Activated CD4-positive, alpha-beta T cell treated with anti-CD3 and anti-CD28 coated beads for 24 hours (primary cell): ENCODE measurements at places on chromosomes 12 and 14.

- DNase-seq = no peak
Observed at GRCh38 chr14:69423279-69423678, 24.8 kb downstream of the SLC39A9 start.

- no peak for DNase-seq
Observed at GRCh38 chr12:131971226-131971625, 21.5 kb downstream of the EP400 start.

DNA sequence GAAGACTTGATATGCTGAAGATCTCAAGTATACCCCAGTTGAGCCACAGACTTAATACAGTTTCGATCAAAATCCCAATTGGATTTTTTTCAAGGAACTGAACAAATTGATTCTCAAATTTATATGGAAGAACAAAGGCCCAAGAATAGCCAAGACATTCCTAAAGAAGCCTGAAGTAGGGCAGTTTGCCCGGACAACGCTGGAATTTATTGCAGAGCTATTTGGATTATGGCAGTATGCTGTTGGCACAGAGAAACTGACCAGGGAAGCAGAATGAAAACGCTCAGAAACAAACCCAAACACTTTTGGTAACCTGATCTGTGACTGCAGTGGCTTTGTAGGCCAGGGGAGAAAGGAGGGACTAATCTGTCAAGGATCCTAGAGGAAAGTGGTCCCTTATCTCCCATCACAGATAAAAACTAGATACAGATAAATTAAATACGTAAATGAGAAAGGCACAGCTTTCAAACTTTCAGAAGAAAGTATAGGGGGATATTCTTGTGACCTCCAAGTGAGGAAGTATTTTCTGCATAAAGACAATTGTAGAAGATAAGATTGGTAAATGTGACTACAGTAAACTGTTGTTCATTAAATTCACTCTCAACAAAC lies 35.9 kb upstream of the GSC start:
- no peak for DNase-seq

- no peak for DNase-seq
Observed at GRCh38 chr14:37088356-37089215, 83.8 kb downstream of the SLC25A21 start.

DNA sequence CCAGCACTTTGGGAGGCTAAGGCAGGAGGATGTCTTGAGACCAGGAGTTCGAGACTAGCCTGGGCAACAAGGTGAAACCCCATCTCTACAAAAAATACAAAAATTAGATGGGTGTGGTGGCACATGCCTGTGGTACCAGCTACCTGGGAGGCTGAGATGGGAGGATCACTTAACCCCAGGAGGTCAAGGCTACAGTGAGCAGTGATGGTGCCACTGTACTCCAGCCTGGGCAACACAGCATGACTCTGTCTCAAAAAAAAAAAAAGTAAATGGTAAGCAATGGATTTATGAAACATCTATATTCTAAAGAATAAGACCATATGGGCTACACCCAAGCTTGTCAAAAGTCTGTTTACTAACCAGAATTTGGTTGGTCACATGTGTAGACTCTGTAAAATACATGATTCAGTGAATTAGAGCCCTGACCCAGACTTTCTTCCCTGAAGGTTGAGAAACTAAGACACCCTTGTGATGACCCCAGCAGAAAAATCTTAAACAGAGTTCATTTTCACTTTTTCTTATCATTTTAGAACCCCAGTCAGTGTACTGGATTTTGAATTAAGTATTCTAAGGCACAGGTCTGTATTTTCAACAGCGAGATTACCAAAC lies 12.1 kb downstream of the FGD6 start:
- DNase-seq = no peak

DNA sequence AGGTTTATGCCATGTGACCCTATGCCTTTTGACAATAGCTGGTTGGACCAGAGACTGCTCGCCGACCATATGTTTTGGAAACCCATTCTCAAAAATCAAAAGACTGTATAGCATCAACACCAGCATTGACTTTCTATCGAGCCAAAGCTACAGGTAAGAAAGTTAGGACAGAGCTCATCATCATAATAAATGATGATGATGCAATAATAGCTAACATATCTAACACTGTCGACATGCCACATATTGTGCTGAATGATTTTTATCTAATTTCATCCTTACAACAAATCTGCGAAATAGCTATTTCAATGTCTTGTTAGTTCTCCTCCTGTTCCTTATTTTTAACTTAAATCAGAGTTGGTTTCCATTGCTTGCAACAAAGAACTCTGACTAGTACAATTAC lies 102.9 kb downstream of the EGLN3 start:
- no peak for DNase-seq

DNA sequence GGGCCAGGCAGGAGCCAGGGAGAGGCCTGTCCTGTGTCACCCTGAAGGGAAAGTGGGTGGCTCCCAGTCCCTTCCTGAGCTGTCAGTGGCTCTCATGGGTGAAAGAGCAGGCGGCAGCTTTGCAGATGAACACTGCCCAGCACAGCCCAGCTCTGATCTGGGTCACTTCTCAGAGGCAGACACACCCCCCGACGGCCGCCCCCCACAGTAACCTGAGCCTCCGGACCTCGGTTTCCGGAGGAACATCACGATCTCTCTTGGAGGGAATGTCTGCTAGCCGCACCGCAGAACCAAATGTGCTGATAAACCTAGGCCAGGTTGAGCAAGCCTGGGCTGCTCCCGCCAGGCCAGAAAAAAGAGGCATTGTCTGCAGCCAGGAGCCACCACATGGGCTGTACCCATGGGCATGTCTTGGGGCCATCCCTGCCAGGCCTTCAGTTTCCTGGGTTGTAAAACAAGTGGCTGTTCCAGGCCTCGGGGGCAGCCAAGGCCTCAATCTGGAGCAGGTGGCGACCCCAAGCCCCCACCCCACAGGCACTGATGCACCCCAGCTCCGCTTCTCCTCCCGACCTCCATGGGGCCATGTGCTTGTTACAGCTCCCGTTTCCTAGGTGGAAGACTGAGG lies 57.6 kb downstream of the NCOR2 start:
- no peak for DNase-seq

DNA sequence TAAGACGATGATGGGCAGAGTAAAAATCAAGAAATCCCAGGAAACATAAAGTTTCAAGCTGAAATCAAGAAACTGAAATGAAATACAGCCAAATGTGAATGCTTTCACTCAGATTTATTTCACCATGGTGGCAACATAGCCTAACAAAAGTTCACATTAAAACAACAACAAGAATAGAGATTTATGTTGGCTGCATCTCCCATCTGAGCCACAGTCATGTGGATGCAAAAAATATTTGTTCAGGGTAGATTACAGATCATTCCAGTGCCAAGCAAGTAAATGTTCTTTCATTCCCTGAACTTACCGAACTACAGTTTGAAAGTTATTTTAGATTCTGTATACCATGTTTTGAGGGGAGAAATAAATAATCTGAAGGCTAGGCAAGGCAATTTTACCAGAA lies 159.9 kb upstream of the TMTC1 start:
- no peak for DNase-seq

DNA sequence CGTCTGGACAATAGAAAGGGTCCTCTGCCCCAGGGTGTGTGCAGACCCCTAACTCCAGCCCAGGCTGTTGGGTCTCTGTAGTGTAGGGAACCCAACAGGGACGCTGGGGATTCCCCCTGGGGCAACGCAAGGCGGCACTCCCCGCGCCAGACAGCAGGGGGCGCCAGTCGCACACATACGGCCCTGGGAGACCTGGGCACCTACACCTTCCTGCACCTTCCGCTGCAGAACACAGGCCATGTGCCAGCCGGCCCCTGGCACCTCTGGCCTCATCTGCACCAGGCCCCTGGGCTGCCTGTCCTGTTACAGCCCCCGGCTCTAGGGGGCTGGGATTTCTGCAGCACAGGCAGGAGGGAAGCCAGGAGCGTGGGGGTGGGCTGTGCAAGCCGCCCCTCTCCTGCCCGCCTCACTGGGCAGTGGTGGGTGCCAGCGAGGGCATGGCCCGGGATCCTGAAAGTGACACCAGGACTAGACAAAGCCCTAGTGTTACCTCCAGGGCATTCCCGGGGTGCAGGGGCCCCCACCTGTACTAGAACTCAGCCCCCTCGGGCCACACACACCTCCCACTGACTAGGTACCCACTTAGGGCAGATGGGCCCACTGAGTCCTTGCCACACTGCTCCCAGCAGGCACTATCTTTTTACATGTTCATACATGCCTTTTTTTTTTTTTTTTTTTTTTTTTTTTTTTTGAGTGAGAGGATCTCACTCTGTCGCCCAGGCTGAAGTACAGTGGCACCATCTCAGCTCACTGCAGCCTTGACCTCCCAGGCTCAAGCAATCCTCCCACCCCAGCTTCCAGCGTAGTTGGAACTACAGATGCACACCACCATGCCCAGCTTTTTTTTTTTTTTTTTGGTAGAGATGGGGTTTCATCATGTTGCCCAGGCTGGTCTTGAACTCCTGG lies 37.5 kb downstream of the CCNK start:
- peak; percentile 83 for DNase-seq

- peak; percentile 84 for DNase-seq
Observed at GRCh38 chr14:65961004-65961403, 525.2 kb upstream of the CCDC196 start.

GRCh38 chr14:73829526-73830431 lies 21.9 kb upstream of the PTGR2 start:
- peak; percentile 15 for DNase-seq

- no peak for DNase-seq
Observed at GRCh38 chr14:100828031-100828769, 2.3 kb downstream of the MEG3 start.

- no peak for DNase-seq
Observed at GRCh38 chr14:41549282-41549681, 57.4 kb upstream of the LRFN5 start.

DNA sequence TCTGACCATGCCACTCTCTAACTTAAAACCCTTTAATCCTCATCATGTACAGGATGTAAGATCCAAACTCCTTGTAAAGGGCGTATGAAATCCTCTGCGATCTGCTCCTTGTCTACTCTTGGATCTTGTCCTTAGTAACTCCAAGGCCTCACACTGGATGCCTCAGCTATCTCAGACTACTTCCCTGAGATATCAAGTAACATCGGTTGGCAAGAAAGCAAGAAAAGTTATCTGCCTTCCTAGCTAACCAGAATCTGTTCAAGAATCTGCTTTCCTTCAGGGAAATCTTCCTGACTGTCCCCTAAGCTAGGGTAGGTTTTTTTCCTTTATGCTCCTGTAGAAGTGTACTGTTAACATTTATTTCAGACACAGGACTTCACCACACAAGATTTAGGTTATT lies 82.6 kb downstream of the TAOK3 start:
- DNase-seq = no peak

GRCh38 chr14:74784634-74785033 lies 21.5 kb downstream of the YLPM1 start:
- no peak for DNase-seq

DNA sequence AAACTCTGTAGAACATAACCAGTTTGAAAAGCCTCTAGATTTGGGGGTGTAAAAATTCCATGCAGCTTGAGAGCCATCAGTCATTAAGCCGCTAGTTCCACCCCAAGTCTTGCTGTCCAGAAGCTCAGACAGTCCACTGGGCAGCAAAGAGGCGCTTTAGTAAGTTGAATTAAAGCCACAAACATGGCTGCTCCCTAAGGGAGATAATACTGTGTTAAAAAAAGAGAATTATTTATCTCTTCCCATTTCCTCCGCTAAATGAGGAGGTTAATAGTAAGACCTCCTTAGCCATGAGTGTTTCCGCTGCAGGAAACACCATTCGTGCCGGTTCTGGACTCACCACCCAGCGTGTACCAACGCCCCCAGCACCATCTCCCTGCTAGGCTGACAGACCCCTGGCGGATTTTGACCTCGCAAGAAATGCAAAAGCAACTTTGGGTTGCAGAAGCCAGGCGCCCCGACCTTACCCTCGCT lies 536 bp downstream of the TM7SF3 start:
- DNase-seq = no peak

DNA sequence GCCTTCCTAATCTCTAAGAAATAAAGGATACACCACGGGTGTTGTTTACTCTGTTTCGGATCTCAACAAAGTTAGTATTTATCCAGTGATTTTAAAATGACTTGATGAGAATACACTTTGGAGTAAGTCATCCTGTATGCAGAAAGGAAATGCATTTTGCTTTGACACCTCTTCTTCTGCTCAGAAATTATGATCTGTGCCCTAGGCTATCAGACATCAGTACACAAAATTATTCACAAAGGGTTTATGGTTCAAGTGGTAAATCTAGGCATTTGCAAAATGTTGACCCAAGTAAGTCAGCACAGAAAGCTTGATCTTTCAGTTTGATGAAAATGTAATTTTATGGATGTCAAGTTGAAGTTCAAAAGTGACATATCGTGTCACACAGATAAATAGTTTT lies 248.5 kb downstream of the ATP23 start:
- no peak for DNase-seq

- DNase-seq = no peak
Observed at GRCh38 chr12:56676851-56677580, 11.1 kb downstream of the PTGES3 start.

DNA sequence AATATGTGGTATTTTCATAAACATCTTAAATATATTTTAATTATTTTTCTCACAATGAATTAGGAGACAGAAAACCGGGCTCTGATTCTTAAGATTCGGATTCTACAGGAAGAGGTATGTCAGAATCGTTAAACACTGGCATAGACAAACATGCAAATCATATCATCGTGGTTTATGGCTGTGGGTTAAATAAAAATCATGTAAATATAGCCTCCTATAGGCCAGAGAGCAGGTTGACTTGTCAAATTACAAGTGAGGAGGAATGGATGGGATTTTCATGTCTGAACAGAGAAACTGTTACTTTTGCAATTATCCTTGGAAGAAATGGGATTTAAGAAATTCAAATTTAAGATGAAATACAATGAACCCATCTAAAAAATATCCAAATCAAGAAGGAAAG lies 74.9 kb upstream of the BCAT1 start:
- no peak for DNase-seq

GRCh38 chr14:94408546-94409095 lies 20.2 kb upstream of the SERPINA1 start:
- DNase-seq = no peak

DNA sequence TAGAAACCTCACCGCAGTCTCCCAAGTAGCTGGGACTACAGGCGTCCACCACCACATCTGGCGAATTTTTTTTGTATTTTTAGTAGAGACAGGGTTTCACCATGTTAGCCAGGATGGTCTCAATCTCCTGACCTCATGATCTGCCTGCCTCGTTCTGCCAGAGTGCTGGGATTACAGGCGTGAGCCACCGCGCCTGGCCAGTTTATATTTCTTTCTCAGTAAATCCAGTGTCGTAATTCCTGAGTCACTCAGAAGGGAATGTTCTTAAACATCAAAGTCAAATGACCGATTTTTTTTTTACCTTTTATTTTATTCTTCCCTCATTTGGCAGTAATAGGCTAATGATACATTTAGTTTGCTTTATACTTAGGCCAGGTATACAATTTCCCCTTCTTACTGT lies 80.5 kb downstream of the FBXO33 start:
- DNase-seq = no peak

DNA sequence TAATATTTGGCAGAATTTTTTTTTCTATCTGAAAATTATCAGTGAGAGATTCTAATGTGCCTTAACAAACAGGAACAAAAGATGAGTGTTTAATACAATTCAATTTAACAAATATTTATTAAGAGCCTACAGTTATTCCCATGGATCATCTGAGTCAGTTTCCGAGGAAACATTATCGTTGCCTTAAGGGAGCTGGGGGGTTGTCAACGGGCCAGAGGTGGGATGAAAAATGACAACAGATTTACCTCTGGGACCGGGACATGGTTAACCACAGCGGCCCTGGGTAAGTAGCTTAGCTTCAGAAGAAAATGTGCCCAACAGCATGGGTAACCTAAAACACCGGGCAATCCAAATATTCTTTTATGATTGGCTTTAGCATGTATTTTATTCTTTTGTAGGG lies 113.6 kb downstream of the DAD1 start:
- no peak for DNase-seq
